ENCODE measurements at places on chromosomes 2 and 18. TPM values are rescaled to one million over a fixed set of nuclear protein-coding genes. Genes with fewer than 3 reads are reported as not detected.

- no peak for DNase-seq
Observed at GRCh38 chr2:26576565-26577441, 64.4 kb downstream of the CIB4 start.

Gene EN1
- not detected for total RNA-seq

Gene DCC
- total RNA-seq = 0.03 TPM

Gene SPC25
- total RNA-seq = 10.8 TPM

Gene GORASP2
- total RNA-seq = 46.8 TPM

Gene SLC16A14
- 28.4 TPM for total RNA-seq

GRCh38 chr2:88590998-88591613, 36.2 kb downstream of the EIF2AK3 start:
- DNase-seq = peak; percentile 62

All from NCI-H460 (cell line).